T-cell (primary cell): ENCODE measurements at places on chromosomes 3 and 15.

- no peak overlapping the region for H3K27ac ChIP-seq
- no peaks in the 10 kb centered on the region for H3K27me3 ChIP-seq
- DNase-seq, result no peak
- no peak overlapping the region for H3K4me3 ChIP-seq
Measured at GRCh38 chr3:70517124-70517890, 204.9 kb upstream of the MDFIC2 start.

GRCh38 chr3:140505876-140506275 lies 172.0 kb upstream of the TRIM42 start:
- H3K4me1 ChIP-seq, result no peaks in the 10 kb centered on the region
- no peak overlapping the region for H3K27ac ChIP-seq
- no peaks in the 10 kb centered on the region for H3K36me3 ChIP-seq
- no peaks in the 10 kb centered on the region for H3K27me3 ChIP-seq
- no peak overlapping the region for H3K4me3 ChIP-seq

- no peaks in the 10 kb centered on the region for H3K4me1 ChIP-seq
- no peak for DNase-seq
- H3K27ac ChIP-seq, result no peak overlapping the region
- H3K4me3 ChIP-seq, result no peak overlapping the region
- no peaks in the 10 kb centered on the region for H3K36me3 ChIP-seq
Measured at GRCh38 chr3:13134166-13134878, 61.1 kb upstream of the IQSEC1 start.

GRCh38 chr15:85004550-85004949 lies 22.9 kb downstream of the PDE8A start:
- peaks cover 3% of the 10 kb centered on the region for H3K4me1 ChIP-seq
- H3K4me3 ChIP-seq, result no peak overlapping the region
- no peak for DNase-seq
- no peak overlapping the region for H3K27ac ChIP-seq
- H3K36me3 ChIP-seq, result no peaks in the 10 kb centered on the region

- H3K27me3 ChIP-seq, result no peaks in the 10 kb centered on the region
- H3K4me3 ChIP-seq, result no peak overlapping the region
- no peak for DNase-seq
- H3K36me3 ChIP-seq, result peaks cover 15% of the 10 kb centered on the region
- peak overlapping the region; percentile 89 for H3K27ac ChIP-seq
Measured at GRCh38 chr3:52248816-52249547, 3.4 kb downstream of the PPM1M start.

- no peaks in the 10 kb centered on the region for H3K36me3 ChIP-seq
- no peaks in the 10 kb centered on the region for H3K4me1 ChIP-seq
- H3K27me3 ChIP-seq, result no peaks in the 10 kb centered on the region
- H3K27ac ChIP-seq, result no peak overlapping the region
- DNase-seq, result no peak
Measured at GRCh38 chr3:82208002-82208710, 446.7 kb upstream of the GBE1 start.

- no peak overlapping the region for H3K27ac ChIP-seq
- no peak overlapping the region for H3K4me3 ChIP-seq
Measured at GRCh38 chr3:143367171-143367570, 247.6 kb downstream of the CHST2 start.

DNA sequence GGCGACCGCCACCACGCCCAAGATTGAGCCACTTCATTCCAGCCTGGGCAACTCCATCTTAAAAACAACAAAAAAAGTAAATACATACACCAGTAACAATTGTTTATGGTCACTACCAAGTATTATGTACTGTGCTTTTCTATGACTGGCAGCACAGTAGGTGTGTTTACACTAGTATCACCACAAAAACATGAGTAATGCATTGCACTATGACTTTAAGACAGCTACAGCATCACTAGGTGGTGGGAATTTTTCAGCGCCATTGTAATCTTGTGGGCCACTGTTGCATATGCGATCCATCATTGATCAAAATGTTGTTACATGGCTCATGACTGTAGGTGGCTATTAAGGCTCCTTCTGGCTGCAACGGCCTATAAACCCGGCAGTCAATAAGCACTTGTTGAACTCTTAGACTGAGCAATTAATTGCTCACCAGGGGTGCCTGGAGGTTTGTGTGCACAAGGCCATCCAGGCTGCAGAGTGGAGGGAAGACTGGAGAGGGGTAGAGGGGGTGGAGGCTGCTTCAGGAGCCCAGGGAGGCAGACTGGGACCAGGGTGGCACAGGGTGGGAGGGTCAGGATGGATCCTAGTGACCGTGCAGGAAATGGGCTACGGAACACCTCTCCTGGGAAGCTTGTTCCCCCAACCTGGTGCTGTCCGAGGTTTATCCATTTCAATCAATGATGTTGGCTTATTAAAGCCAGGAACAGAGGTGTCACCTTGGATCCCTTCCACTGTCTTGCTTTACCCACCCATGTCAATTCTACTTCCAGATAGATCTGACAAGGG lies 17.9 kb upstream of the COPG1 start:
- DNase-seq, result no peak
- H3K4me3 ChIP-seq, result no peak overlapping the region

DNA sequence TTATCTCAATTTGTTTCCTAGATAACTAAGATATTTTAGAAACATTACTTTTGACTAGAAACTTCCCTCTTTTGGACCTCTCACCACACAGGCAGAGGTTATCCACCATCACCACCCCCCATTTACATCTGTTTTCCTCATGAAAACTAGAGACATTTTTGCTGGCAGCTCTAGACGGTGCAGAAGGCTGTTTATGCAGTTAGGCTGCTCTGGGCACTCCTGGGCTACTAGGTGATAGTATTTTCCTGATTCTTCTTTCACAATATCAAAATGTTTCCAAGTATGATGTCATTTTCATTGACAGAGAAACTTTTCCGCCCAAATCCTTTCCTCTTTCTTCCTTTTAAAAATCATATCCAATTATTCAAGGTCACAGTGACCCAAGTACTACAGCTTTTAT lies 67.1 kb downstream of the PLOD2 start:
- no peak overlapping the region for H3K4me3 ChIP-seq
- no peaks in the 10 kb centered on the region for H3K4me1 ChIP-seq
- H3K27ac ChIP-seq, result no peak overlapping the region

DNA sequence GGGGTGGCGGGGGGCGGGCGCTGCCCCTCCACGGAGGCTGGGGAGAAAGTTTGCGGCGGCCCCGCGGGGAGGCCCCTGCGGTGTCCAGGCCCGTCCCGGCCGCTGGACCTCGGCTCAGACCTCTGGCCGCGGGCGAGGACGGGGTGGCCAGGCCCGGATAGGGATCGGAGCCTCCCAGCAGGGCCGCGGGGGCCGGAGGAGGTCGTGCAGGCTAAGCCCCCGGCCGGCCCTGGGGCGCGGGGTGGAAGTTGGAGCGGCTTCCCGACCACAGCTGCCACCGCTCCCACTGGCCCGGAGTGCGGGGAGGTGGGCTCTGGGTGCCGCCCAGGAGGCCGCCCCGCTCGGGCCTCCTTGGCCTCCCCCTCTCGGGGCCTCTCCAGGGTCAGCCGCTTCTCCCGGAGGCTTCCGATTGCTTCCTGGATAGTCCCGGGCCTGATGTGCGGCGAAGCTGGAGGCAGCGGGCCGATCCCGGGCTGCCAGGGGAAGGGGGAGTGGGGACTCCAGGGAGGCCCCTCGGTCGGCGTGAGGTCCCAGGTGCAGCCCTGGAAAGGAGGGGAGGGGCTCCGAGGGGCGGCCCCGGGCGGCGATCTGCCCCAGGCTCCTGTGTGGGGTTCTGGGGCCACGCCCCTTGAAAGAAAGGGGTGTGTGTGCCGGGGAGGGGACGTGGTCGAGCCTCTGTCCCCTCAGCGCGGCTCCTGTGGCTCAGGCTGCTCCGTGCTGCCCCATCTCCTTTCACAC lies 907 bp downstream of the PLXNA1 start:
- peak overlapping the region; percentile 69 for H3K4me3 ChIP-seq
- H3K4me1 ChIP-seq, result peaks cover 25% of the 10 kb centered on the region
- H3K36me3 ChIP-seq, result no peaks in the 10 kb centered on the region

DNA sequence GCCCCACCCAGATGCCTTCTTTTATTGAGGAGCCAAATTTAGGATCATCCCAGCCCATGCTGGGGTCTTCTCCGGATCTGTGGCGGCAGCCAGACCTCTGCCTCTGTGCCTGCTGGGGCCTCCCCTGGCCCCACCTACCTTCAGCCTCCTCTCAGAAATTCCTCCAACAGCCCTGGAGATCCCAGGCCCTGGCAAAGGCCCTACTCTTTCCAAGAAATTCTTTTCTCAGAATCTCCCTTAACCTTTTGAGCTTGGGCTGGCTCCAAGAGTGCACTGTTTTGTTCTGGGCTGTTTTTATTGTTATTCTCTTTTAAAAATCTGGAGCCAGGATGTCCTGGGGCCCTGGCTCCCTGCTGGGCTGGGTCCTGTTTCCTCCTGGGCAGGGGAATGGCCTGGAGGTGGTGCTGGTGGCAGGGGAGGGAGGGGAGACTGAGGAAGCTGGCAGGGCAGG lies 57.8 kb downstream of the GRIP2 start:
- no peaks in the 10 kb centered on the region for H3K4me1 ChIP-seq
- H3K27me3 ChIP-seq, result no peaks in the 10 kb centered on the region

GRCh38 chr3:37505415-37505814 lies 331.0 kb upstream of the LRRFIP2 start:
- no peak overlapping the region for H3K4me3 ChIP-seq
- no peak overlapping the region for H3K27ac ChIP-seq
- no peaks in the 10 kb centered on the region for H3K4me1 ChIP-seq
- no peaks in the 10 kb centered on the region for H3K36me3 ChIP-seq

DNA sequence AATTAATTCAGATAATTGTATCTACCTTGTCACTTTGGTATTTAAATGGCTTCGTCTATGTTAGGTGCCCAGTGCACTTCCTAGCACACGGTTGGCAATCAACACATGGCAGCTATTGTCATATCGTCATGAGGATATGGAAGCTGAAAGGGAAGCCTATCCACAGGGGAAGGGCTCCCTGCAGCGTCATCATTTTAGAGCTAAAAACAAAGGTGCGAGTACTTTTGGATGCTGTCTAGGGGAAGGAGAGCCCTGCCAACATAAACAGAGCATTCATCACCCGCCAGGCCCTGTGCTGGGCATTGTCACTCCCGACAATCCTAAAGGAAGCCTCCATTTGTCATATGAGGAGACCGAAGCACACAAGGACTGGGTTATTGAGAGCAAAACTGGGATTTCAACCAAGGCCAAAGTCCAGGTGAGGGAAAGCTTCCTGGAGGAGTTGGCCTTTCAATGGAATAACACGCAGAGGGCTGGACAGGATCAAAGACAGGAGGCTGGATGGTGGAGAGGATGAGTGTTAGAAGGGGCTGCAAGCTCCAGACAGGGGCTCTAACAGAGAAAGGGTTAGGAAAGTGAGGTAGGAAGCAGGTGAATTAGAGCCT lies 8.0 kb upstream of the PARL start:
- H3K36me3 ChIP-seq, result no peaks in the 10 kb centered on the region
- peaks cover 27% of the 10 kb centered on the region for H3K27me3 ChIP-seq
- H3K4me1 ChIP-seq, result no peaks in the 10 kb centered on the region
- no peak for DNase-seq
- no peak overlapping the region for H3K27ac ChIP-seq

DNA sequence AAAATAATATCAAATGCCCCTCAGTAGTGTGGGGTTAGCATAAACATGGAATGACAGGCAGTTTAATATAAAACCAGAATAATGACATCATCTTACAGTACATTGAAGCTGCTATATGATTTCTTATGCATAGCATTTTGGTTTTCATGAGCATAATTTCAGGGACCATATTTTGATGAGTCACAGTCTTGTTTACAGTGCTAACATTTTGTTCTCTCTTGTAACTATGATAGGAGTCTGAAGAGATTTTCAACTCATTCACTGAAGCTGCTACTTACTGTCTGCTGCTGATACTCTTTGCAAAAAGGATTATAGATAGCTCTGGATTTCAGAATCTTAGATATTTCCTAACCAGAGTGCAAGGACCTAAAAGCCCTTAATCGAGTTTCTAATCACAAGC lies 92.6 kb upstream of the CCDC54 start:
- no peaks in the 10 kb centered on the region for H3K36me3 ChIP-seq
- no peak overlapping the region for H3K4me3 ChIP-seq
- no peak for DNase-seq
- no peak overlapping the region for H3K27ac ChIP-seq
- no peaks in the 10 kb centered on the region for H3K27me3 ChIP-seq

DNA sequence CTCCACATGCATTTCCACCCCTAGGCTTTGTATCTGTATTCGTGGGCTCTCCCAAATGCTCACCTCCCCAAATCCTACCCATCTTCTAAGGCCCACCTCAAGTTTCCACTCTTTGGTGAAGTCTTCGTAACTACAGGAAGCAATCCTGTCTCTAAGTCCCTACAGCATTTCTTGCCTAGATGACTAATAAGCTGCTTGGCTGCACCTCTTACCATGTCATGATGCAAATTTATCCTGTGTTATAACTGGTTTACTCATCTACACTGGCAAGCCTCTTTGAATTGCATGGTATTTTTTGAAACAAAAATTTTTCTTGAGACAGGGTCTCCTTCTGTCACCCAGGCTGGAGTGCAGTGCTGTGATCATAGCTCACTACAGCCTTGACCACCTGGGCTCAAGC lies 73.3 kb downstream of the SETMAR start:
- no peak for DNase-seq
- no peaks in the 10 kb centered on the region for H3K4me1 ChIP-seq
- peaks cover 10% of the 10 kb centered on the region for H3K36me3 ChIP-seq

GRCh38 chr3:109265295-109265694 lies 51.0 kb downstream of the DPPA2 start:
- H3K36me3 ChIP-seq, result no peaks in the 10 kb centered on the region
- DNase-seq, result no peak
- no peaks in the 10 kb centered on the region for H3K27me3 ChIP-seq

GRCh38 chr15:58086491-58086890 lies 21.0 kb upstream of the ALDH1A2 start:
- no peaks in the 10 kb centered on the region for H3K36me3 ChIP-seq
- no peak for DNase-seq
- H3K4me3 ChIP-seq, result no peak overlapping the region
- no peaks in the 10 kb centered on the region for H3K4me1 ChIP-seq
- H3K27me3 ChIP-seq, result no peaks in the 10 kb centered on the region

- H3K27ac ChIP-seq, result no peak overlapping the region
- no peaks in the 10 kb centered on the region for H3K27me3 ChIP-seq
- H3K36me3 ChIP-seq, result peaks cover 4% of the 10 kb centered on the region
- H3K4me1 ChIP-seq, result peaks cover 16% of the 10 kb centered on the region
- H3K4me3 ChIP-seq, result peak overlapping the region; percentile 89
Measured at GRCh38 chr3:44762170-44762677, 630 bp downstream of the KIF15 start.
